AG04449 (cell line): ENCODE measurements at places on chromosomes 2 and 18.

- no peak for DNase-seq
These were observed 14.4 kb downstream of the ZCCHC2 start for GRCh38 chr18:62537042-62537894.

DNA sequence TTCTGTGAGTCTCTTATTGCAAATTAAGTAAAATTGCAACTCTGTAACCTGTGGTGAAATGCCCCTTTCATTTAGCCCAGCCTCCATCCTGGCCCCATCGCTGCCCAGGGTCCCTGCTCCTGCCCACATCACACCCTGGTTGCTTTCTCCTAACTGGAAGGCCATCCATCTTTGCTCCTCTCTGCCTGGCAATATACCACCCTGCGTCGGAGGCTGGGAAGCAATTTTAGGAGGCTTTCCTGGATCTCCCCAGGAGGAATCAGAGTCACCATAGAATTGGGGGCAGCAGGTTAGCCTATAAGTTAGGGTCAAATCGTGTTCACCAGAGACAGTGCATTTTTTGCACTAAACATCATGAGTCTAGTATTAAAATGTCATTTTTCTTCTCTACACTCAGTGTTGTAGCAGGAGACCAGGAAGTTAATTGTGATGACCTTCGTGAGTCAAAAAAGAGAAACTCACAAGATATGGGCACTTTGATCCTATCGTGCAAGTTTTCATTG lies 14.5 kb upstream of the TXNDC2 start:
- no peak for DNase-seq

DNA sequence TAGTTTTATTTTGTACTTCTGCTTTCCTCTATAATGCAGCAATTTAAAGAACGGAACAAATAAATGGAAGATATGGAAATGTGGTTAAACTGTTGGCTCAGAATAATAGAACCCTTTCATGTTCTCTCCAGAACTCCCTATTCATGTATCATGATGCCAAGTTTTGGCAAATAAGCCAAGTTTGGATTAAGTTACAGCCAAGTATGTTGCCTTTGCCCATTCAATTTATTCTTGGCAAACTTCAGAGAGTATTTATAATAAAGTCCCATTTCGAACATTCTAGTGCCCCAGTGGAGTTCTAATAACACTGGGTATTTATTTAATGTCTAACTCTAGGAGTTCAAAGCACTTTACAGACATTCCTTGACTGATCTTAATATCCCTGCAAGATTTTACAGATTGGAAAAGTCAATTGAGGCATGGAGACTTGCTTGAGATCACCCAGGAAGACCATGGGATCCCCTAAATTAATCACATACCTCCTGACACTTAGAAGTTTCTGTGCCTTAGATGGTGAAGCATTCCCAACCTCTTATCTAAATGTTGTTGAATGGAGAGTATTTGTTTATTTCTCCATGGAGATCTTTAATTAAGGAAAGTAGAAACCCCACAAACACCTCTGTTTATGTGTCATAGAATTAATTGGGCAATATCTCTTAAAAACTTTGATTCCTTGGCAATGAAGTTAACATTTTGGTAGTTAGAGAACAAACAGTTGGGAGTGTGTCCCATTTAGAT lies 106.7 kb downstream of the ACKR3 start:
- DNase-seq, result no peak

DNA sequence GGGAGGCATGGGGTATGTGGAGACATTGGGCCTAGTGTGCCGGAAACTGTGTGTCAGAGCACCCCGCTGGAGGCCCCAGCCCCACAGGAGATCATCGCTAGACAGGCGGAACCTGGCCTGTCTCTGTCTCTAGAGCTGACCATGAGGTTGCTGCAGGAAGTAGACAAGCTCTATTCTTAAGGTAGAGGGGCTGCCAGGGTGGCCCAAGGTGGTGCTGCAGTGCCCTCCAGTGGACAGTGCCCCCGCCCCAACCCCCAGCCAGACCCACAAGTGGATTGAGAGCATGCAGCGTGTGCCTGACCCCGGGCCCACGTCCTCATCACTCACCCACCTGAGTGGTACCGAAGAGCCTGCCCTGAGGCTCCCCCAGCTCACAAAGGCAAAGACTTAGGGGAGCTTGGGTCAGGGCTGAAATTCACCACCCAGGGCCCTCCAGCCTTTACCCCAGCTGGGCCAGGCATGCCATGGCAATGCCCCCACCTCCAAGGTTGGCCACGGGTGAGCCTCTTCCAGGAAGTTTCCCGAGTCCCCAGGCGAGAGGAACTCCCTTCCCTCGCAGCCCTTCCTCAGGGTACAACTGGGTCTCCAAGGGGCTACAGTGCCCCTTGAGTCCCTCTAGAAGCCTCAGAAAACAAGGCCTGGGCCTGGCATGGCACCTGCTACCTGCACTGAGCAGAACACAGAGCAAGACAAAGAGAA lies 155.0 kb downstream of the TTC32 start:
- DNase-seq, result no peak

DNA sequence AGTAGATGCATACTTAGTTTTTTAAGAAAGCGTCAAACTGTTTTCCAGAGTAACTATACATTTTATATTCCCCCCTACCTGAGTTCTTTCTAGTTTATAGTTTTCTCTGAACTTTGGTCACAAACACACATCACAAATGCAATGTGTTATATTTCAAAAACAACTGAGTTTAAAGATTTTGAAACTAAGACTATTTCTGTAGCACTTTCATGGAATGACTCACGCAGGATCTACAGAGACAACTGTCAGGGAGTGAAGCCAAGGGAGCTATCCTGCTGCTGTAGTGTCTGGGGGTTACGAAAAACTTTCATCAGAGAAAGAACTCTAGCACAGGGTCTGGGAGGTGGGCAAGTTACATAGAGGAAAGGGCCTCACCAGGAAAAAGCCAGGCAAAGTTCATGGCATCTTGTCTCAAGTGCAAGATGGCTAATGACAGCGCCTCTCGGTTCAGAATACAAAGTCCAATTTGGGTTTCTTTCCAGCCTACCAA lies 66.8 kb downstream of the UXS1 start:
- DNase-seq, result no peak

- DNase-seq, result peak; percentile 28
These were observed 233.8 kb downstream of the LDLRAD4 start for GRCh38 chr18:13452388-13452811.

DNA sequence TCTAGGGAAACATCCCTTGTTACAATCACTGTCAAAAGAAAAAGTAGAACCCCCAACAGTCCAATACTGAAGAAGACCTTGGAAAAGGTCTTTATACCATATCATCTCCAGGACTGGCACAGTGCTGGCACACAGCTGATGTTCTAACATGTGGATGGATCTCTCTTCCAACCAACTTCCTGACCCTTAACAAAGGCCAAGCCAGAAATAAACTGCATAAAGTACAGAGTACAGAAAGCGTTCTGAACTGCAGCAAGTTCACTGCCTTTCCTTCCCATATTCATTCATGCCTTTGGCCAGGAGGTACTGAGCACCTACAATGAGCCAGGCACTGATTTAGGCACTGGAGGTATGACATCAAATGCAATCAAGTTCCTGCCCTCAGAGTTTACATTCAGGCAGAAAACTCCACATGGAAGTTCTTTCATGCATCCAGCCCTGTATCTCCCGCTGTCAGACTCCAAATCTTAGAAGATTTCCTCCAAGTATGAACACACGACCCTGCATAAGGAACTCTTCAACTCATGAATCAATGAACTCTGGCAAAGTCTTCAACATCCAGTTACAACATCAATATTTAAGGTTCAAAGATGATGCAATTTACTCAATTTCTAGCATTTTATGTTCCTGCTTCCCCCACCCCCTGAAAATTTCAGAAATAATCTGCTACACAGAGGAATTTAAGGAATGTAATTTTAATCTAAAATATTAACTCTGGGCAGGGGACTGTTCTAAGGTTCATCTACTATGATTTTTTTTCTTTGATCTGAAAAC lies 33.8 kb downstream of the ACVR1 start:
- DNase-seq, result no peak

DNA sequence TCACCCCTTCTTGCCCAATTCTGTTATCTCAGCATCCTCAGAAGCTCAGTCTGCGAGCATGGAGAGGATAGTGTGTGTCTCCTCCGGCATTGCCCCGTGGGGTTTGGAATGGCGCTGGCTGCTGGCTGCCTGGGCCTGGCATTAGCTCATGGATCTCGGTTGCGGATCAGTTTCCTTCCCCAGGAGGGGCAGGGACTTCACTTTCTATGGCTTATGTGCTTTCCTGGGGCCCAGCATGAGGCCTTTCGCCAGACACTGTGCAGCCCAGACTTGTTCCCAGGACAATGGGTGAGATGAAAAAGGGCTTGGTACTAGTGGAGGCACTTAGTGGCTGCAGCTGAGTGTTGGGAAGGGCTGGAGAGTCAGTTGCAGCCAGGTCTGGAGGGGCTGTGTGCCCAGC lies 143.3 kb downstream of the GLI2 start:
- DNase-seq, result no peak

GRCh38 chr2:74910245-74910644 lies 48.2 kb upstream of the POLE4 start:
- no peak for DNase-seq

GRCh38 chr2:36455011-36455410 lies 99.4 kb downstream of the CRIM1 start:
- no peak for DNase-seq

- DNase-seq, result no peak
These were observed 4.7 kb upstream of the KCNJ3 start for GRCh38 chr2:154693741-154694340.

- DNase-seq, result no peak
These were observed 58.9 kb upstream of the KIF5C start for GRCh38 chr2:148816176-148816575.

- DNase-seq, result no peak
These were observed 99.9 kb downstream of the PARD3B start for GRCh38 chr2:204645018-204645773.

DNA sequence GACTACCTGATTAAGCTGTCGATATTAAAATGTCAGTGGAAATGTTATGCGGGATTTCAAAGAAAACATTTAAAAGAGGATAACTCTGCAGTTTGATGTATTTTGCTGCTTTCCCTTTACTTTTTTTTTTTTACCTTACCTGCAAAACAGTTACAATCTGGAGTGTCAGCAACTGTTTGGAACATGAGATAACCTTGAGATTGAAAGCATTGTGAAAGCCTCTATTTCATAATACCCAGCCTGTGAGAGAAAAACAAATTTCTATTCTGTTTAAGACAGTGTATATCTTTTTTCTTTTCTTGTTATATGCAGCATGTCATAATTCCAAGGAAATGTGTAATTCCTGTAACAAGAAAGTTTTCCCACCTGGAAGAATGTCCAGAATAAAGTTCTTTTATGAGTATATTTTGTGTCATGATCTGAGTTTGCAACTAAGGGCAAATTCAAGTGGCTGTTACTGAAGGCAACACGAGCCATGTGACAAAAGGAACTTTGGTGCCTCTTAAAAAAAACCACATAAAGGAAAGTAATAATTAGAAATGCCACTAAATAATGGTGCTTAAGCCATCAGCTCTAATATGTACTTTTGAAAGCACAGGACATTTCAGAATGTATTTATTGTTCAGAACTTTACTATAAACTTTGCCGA lies 297.0 kb upstream of the DSEL start:
- DNase-seq, result no peak

- no peak for DNase-seq
These were observed 154.3 kb downstream of the TMEM163 start for GRCh38 chr2:134564549-134564948.

GRCh38 chr18:79704631-79705030 lies 25.0 kb downstream of the CTDP1 start:
- DNase-seq, result no peak

DNA sequence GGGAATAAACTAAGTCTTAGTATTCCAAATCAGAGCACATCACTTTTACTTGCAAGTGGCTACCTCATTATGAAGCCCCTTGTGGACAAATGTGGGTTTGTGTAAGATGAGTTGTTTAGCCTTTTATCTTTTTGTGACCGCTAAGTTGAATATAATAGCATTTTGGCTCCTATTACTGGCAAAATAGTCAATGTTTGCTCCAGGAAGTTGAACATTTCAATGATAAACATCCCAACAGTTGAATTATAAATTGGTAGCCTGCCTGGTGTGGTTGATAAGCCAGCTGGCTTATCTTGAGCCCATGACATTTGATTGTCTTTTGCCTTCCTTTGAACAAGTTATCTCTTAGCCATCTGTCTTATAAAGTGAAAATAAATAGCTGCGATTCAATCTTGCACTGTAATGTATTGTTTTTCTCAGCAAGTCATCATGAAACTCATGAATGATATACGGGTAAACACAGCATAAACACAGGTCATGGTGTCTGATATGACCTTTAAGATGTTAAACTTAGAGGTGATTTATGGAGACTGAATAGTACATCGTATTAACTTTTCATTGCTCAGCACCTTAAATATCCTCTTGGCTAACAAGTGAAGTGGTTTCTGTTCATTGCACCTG lies 338.4 kb downstream of the SOCS6 start:
- DNase-seq, result no peak

- no peak for DNase-seq
These were observed 157.1 kb downstream of the COL6A3 start for GRCh38 chr2:237256887-237257286.

GRCh38 chr18:26911840-26912239 lies 46.3 kb upstream of the AQP4 start:
- DNase-seq, result no peak

GRCh38 chr2:84905181-84906107 lies at the start of gene TMSB10:
TMSB10 (plus strand) TSS chr2:84905656.
- DNase-seq, result no peak

GRCh38 chr2:197972061-197972460 lies 167.7 kb downstream of the PLCL1 start:
- DNase-seq, result peak; percentile 36

GRCh38 chr18:24273596-24273995 lies 124.0 kb downstream of the OSBPL1A start:
- DNase-seq, result no peak

GRCh38 chr2:56018267-56018666 lies 94.7 kb upstream of the EFEMP1 start:
- no peak for DNase-seq

DNA sequence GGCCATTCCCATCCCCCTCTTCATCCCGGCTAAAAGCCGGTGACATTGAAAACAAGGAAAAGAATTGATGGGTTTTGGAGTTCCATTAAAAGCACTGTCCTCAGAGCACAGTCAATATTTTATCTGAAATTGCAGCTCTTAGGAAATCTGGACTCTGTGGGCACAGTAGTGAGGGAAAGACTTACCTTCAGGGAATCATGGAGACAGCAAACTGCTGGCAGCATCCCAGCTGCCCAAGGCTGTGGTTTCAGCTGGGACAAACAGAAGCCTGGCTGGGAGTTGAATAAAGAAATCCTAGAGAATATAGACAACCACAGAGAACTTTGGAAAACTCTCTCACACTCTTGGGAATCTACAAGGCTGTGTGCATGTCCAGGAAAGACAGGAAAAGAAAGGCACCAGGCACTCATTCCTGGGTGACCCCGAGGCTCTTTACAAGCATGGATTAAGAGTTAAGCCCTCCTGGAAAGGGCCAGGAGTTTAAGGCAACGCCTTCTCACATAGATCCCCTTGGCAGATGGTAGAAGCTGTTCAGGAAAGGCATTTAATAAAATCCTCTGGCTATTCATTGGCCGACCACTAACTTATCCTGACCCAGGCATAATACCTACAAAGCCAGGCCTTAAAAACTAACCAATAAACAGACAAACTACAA lies 255.1 kb downstream of the MYT1L start:
- DNase-seq, result no peak

GRCh38 chr2:190759749-190760213 lies 110.9 kb downstream of the NAB1 start:
- DNase-seq, result peak; percentile 36

GRCh38 chr2:28956890-28957289 lies 24.2 kb upstream of the TOGARAM2 start:
- no peak for DNase-seq
